ENCODE measurements at places on chromosomes 6 and 20.

- no peak for DNase-seq
These were observed 47.0 kb downstream of the ARHGAP18 start for GRCh38 chr6:129662980-129663431.

- DNase-seq, result no peak
These were observed 3.0 kb downstream of the NR2E1 start for GRCh38 chr6:108168501-108169463.

DNA sequence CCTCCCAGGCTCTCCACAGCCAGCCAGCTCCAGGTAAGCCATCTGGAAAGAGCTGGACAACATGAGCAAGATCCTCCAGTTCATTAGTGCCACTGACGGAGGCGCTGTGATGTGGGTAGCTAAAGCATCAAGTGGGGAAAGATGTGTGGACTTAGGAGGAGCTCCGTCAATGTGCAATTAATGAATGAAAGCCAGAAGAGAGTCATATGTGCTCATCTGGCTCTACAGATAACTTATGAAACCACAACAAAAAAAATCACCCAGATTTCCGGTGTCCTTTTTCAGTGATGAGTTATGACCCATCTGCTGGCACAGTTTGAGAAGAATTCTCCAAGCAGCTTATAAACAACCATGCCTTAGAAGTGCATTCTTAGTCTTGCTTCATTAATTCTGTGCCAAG lies 311.7 kb upstream of the PLCB4 start:
- DNase-seq, result no peak

DNA sequence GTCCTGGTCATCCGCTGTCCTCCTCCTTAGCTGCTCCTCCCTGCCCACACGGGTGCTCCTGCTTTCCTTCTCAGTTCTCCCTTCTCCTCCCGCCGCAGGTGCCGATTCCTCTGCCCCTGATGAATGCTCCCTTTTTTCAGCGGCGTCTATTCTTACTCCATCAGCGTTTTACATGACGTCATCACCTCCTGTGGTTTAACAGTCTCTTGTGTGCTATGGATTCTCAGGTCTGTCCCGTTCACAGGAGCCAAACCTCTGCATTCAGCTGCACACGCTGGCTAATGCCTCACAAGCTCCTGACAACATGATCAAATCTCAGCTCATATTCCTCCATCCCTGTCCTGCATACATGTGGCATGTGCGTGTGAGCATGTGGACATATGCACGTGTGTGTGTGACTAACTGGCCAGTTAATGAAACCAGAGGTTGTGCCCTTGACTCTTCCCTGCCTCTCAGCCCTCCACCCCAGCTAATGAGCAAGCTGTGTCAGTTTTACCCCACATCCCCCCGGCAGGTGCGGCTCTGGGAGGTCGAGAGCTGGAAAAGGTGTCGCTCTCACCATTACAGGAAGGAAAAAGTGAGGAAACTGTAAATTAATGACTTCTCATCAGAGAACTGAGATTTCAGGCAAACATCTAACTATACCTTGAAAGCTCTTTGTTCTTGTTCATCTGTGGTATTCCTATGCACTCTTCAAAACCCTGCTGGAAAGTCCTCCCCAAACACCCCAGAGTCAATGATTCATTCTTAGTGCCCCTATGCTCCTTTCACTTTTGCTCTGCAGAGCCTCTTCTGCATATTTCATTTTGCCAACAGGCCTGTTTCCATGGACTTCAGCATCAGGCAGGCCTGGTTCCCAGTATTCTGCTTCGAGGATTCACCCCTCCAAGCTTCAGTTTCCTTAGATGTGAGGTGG lies 163.1 kb downstream of the TTLL2 start:
- DNase-seq, result no peak

DNA sequence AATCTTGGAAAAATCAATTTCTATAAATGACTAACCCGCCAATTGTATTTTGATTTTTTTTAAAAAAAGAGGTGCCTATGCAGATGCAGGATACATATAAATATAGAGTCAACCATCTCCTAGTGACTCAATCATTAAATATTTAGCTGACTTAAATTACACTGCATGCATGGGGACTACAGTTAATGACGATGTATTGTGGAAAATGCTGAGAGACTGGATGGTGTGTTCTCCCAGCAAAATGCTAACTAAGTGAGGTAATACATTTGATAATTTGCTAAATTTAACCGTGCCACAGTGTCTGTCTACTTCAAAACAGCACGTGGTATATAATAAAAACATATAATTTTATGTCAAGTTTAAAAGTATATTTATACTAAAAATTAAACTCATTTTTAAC lies 341.6 kb downstream of the PRKN start:
- DNase-seq, result no peak

DNA sequence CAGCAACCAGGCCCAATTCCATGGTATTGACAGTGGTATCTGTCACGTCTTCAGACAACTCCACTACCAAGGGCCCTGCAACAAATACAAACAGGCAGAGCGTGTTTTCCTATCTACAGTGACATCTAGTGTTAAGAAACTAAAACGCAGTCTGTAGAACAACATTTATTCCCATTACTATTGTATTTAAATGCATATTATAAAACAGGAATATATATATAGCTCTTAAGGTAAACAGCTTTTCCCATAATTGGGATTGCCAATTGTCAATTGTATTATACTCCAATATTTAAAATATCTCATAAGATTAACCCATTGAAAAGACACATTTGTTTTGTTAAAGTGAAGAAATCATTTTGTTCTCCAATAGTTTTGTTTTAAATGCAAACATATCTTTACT lies 97.2 kb downstream of the KIF16B start:
- DNase-seq, result no peak

DNA sequence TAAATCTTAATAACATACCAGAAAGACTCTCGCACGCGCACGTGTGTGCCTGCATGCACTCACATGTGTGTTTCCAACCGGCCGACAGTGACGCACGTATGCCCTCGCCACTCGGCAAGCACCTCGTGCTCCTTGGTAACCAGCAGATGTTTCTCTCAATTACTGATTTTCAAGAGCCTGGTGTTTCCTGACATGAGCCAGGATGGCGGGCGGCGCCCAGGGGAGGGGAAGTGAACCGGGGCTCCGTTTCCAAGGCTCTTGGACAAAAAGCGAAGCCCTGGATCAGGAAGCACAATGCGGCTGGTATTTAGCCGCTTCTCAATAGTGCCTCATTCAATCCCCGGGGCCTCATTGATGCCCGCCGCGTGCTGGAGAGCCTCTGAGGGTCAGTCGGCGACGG lies 37.7 kb downstream of the PMEPA1 start:
- DNase-seq, result no peak

DNA sequence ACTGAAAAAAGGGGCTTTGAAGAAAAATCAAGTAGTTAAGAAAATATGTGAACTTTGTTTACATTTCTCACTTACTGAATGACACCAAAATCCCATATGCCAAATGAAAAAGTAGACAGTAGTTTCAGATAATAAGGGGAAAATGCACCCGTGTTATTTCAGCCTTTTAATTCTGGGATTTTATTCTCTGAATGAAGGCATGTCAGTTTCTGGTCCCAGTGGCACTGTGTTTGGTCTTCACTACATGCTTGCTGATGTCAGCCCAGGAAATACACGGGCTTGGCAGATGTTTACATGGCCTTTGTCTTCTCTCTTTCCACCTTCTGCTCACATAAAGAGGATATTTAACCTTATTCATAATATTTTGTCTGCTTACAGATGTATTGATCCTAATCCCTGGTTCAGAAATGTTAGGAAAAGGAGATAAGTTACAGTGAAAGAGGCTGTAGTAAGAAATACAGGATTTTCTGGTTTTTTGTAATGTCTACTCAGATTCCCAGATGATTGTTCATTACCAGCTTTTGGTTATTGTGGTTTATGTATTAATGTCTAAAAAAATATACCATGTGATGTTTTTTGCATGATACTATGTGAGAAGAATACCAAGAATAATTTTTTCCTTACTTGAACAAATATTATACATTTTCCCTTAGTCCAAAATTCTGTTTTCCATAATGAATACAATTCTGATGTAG lies 27.7 kb downstream of the DSE start:
- DNase-seq, result no peak

- no peak for DNase-seq
These were observed 685.4 kb downstream of the TENT5A start for GRCh38 chr6:81067057-81067456.

- no peak for DNase-seq
These were observed 59.6 kb upstream of the LAMP5 start for GRCh38 chr20:9454791-9455190.

DNA sequence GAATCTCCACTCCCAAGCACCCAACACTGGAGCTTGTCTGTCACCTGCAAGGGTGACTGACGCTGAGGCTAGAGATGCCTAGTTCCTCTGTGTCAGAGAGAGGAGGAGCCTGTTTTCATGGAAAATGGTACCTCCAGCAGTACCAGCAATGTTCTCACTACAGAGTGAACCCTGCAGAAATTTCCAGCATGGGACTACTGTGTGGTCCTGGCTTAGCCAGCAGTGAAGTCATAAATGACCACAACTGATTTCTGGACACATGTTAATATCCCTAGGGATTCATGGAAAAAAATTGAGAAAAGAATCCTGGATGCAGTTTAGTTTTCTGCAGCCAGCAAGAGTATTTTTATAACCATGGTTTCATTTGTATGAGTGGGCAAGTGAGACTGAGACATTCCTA lies 468.1 kb downstream of the CD83 start:
- no peak for DNase-seq

GRCh38 chr20:24381886-24382285 lies 87.5 kb upstream of the SYNDIG1 start:
- no peak for DNase-seq

GRCh38 chr6:144158133-144158532 lies 7.8 kb downstream of the STX11 start:
- no peak for DNase-seq

GRCh38 chr6:28693751-28694443 lies 168.2 kb downstream of the GPX5 start:
- no peak for DNase-seq

DNA sequence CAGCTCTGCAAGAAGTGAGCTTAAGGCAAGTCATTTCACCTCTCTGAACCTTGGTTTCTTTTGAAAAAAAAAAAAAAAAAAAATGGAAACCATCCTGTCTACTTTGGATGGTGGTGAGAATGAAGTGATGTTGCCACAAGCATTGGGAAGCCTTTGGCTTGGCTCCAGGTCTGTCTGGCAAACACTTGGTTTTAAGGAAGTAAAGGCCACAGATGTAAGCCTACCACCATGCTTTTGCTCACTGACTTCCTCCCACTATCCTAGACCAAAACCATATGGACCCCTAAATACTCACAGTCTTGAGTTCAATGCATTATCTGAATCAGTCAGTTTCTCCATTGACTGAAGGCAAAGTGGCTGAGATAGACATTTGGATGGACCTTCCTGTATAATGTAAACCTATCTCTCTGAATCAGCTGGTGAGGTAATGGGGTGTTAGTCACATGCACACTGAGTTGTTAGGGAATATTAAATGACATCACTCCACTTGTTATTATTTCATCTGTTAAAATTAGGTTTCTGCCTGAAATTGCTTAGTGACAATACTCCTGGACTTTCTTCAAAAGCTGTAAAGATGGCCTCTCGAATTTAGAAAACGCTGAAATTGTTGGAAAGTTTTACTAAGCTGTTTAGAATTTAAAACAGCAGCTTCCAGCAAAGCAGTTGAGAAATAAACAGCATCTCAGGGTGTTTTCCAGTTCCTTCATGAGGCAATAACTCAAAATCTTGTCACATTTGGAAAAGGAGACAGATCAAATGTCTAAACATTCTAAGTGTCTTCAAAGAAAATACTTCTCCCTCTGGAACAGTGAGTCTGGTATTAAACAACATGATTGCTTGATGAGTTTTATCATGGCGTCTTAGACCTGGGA lies 833.5 kb downstream of the DHX35 start:
- no peak for DNase-seq

DNA sequence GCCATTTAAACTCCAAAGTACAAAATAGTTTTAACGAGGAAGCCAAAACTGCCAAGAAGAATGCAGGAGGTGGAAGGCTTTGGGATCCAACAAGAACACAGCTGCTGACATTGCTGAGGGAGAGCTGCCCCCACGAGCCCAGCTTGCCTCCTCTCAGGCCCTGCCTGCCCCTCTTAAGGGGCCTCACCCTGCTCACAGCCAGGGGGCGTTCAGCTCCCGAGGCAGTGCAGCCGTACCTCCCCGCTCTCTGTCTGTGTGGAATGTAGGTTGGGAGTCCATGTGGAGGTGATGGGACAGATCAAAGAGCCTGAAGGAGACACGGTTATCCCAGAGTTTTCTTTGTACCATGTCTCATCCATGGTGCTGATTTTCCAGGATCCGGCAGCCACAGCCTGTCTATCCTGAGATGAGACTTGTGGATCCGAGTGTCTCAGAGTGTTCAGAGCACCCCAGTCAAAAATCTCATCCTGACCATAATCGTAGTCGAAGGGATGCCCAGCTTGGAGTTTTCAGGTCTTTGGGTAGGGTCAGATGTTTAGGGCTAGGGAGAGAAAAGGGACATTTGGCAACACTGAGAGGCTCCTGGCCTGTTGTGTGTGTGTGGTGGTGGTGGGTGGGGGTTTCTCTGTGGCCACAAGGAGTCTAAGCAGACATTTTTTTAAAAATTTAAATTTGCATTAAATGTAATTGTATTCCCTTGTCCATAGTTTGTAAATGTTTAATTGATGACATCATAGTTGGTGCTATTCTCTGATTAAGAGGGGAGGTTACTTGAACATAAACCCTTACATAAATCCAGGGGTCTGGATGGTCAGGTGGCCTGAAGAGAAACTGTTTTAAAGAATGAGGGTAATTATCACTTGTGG lies 111.4 kb upstream of the CLDN20 start:
- DNase-seq, result no peak

GRCh38 chr6:28775405-28776129 lies 148.2 kb downstream of the TRIM27 start:
- DNase-seq, result no peak

DNA sequence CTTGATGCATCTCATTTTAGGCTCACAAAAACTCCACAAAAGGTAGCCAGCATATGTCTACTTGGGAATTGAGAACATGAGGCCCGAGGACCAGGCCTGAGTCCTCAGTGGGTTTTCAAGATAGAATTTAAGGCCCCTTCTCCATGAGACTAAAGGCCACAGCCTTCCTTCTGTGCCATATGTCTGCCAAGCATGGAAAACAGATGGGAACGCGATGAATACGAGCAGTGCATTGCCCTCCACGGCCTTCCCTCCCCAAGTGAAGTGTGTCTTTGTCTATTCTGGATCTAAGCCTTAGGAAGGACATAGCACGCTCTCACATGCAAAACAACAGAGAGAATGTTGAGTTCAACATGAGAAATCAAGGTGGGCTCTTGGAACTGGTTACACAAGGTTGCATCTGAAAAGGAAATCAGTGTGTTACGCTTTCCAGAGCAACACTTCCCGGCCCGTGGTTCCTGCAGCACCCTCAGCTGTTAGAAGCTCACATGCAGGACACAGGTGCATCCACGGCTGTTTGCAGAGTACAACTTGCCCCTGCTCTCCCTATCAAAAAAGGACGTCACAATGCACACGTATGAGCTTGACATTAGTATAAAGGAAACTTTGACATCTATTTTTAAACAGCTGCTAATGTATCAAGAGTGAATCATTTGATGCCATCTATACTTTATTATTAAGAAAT lies 229.9 kb downstream of the NRN1 start:
- DNase-seq, result no peak

GRCh38 chr20:49948809-49949507 lies 12.8 kb downstream of the RNF114 start:
- DNase-seq, result no peak

- DNase-seq, result no peak
These were observed 1.2 kb upstream of the PARD6B start for GRCh38 chr20:50729901-50730764.

All from activated T-helper 1 cell treated with Interleukin-2 at 50 U/mL for 16 hours (primary cell).